Fibroblast of skin of back (primary cell): ENCODE measurements at places on chromosomes 2 and 18.

DNA sequence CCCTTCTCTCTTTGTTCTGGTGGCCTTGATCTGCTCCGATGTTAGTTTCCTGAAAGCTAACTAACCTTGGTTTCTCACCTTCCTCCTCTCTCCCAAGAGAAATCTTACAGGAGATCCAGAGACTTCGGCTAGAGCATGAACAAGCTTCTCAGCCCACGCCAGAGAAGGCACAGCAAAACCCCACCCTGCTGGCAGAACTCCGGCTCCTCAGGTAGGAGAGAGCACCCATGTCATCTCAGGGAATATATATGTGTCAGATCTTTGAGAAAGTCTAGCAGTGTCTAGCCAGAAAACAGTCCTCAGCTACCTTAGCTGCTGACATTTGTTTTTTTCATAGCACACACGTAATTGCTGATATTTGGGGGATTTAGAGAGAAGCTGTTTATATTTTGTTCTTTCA is 148.1 kb downstream of the DTNA start:
- no peak for DNase-seq

DNA sequence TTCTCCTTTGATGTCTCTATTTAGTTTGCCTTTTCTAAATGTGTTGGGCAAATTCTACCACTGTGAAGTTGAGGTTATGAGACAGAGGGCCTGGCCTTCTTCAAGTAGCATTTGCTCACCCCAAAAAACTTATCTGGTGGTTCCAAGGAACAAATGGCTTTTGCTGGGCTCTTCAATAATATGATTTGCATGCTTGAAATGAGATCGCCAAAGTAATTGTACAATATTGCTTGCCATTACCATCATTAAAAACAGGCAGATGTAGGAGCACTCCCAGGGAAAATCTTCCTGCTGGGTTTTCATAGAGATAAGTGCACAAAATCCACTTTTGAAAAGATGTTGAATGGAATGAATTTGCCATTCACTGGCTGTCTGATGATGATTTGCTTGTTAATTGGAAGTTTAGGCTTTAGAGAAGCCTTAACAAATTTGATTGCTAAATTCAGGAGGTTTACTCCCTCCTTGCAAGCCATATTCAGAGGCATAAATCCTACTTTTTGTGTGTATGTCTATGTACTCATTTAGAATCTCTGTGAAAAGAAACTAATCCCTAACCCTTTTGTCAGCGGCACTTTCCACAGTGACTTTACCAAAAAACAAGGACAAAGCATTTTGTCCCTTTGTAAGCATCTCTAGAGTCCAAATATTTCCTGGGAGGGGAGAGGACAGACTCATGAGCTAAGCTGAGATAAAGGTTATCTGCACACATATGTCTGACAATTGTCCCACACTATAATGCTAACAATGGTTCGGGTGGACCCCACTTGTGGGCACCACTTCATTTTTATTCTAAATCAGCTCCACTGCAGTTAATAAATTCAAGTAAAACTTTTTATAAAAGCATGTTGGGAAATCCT is 240.8 kb upstream of the PIK3C3 start:
- DNase-seq, result no peak

DNA sequence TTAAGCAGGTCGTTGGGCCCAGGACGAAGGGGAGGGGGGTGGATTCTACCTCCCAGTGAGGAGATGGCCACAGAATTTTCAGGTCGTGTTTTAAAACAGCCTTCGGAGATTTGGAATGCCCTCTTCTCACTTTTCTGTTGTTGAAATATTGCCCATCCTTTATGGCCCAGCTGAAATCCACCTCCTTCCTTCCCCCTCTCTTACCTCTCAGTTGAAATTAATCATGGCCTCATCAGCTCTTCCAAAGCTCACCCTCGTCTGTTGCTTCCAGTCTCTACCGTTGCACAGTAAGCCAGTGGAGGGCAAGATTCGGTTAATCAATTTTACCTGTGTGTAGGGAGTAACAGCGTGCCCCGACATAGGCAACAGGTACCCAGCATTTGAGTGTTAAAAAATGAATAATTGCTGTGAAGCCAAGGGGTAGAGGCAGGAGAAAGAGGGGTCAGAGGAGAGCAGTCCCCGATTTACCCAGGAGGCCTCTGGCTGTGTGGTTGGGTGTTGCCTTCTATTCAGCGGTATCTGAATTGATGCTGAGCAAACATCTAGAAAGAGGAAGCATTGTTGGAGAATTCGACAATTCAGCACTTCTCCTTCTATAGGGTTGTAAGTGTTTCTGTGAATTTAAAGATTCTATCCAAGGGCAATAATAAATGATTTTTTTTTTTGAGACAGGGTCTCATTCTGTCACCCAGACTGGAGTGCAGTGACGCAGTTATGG is 8.6 kb upstream of the PDIA6 start:
- DNase-seq, result no peak

- DNase-seq, result no peak
Measured at GRCh38 chr18:12532661-12533060, 124.9 kb downstream of the PRELID3A start.

DNA sequence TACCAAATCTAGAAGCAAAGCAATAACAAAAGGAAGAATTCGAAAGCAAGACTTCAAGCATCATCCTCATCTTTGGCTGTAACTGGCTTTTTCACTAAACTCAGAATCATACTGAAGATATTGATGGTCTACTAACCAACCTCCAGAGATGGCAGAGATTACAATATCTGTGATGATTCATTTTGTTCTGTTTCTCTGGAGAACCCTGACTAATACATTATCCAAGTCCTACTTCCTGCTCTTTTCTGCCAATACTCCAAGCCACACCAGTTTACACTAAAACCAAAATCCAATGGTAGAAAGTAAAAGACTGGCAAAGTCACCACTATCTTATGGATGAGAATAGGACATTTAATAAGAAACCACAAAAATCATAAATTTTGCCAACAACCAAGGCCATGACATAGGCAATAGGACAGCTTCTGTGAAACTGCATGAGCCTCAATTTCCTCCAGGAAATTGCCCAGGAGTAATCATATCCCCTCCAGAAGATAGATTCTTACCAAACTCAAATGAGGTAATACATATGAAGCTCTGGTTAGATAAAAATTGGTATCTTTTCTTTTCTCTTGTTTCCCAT is 159.8 kb downstream of the METTL4 start:
- peak; percentile 59 for DNase-seq

- no peak for DNase-seq
Measured at GRCh38 chr2:167115541-167115940, 227.3 kb downstream of the XIRP2 start.

GRCh38 chr18:7173216-7173615 is 55.6 kb upstream of the LAMA1 start:
- no peak for DNase-seq

- no peak for DNase-seq
Measured at GRCh38 chr18:46829531-46829930, 72.7 kb upstream of the ST8SIA5 start.

DNA sequence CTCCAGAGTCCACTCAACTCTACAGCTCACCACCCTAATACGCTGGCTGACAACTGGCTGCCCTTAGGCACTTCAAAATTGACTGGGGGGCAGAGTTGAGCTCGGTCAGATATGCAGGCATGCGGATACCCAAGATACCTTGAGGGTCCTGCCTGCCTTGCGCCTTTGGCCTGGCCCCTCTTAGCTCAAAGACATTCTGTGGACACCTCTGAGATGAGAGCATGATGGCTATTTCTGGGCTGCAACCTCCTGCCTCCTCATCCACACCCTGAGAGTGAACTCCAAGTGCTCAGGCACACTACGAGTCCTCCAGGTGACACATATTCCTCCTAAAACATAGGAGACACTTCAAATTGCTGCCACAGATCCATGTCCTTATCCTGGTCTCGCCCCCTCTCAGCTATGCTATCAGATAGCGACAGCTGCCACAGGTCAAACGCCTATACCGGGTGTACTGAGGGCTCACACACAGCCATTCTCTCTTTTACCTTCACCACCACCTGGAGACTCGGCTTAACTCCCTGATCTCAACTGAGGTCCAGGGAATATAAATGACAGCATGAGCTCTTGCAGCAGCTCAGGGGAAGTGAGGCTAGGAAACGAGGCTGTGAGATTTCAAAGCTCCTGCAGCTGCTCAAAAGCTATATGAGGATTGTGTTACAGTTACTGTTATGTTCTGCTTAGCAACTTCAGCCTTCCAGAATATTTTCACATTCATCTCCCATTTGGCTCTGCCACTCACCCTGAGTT is 60.5 kb upstream of the TEX51 start:
- no peak for DNase-seq

DNA sequence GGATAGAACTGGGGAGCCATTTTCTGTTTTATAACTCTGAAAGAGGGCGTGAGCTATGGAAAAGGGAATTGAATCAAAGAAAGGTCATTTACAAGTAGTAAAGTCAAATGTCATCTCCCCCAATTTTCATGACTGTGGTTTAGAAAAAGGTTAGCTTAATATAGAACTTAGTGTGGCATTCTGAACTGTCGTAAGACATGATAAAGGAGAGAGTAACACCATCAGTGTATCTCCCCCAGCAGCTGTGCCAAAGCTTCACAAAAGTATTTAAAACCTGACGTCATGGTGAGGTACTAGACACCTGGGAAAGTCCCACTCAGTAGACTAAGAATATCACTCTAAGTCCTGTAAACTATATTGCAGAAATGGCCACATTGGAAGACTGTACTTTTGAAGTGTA is 5.8 kb upstream of the IKZF2 start:
- no peak for DNase-seq

DNA sequence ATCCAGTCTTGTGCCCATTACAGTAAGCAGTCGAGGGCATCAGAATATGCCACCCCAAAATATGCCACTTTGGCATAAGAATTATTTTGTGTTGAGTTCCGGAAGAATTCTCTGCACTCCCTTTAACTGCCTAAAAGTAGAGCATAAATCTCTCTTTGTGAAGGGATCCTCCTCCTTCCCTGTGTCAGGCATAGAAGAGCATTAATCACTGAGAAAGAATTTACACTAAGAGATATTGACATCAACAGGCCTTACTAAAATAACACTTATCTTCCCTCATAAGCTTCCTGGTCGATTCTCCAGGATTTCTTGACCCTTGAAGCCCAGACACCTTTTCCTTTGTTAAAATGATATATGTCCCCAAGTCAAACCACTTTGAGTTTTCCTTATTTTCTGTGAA is 27.6 kb upstream of the KYNU start:
- peak; percentile 36 for DNase-seq

GRCh38 chr2:229601396-229601795 is 113.0 kb downstream of the DNER start:
- no peak for DNase-seq

DNA sequence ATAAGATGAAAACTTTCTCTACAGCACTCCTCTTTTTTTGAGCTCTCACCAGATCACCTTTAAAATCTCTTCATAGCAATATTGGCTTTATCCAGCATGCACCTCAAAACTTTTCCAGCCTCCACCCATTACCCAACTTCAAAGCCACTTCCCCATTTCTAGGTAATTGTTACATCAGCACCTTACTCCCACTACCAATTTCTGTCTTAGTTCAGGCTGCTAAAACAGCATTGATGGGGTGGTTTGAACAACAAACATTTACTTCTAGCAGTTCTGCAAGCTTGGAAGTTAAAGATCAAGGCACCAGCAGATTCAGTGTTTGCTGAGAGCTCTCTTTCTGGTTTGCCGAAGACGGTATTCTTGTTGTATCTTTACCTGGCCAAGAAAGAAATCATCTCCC is 114.0 kb upstream of the SLC39A10 start:
- DNase-seq, result no peak

DNA sequence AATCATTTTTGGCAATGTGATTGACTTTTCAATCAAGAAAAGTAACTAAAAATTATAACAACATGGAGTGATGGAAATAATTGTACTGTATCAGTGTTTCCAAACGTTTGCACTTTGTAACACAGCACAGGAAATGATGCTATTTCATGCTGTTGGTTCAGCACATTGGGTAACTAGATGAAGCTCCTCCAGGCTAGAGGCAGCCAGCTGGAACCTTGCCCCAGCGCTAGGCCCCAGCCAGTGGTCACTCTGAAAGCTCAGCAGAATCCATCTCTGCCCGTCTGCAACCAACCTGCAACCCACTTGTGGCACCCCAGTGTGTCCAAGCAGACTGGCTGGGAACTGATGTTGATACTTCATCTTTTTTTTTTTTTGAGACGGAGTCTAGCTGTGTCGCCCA is 15.3 kb downstream of the UNC50 start:
- no peak for DNase-seq

DNA sequence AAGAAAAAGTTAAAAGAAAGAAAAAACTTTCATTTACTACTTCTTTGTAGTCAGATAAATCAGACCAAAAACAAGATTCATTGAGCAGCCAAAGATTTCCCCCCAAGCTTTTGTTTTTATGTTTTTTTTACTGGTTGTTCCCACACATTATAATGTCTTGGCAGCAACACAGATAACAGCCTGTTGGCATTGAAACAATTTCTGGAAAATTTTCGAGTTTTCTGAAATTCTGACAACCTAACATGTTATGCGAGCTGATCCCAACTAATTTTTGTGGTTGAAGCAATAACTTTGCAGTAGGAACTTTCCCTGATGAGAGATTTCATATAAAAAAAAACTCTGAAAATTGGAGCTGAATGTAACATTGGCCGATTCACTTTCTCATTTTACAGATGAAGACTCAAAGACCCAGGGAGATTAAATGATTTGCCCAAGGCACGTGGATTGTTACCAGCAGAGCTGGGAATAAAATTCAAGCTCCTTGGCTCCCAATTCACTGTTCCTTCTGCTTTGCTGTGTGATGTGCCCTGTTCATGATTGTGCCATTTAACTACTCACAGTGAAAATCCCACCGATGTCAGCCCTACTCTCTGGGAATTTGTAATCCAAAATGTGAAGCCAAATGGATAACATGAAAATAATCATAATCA is 167.5 kb downstream of the GRB14 start:
- DNase-seq, result no peak

DNA sequence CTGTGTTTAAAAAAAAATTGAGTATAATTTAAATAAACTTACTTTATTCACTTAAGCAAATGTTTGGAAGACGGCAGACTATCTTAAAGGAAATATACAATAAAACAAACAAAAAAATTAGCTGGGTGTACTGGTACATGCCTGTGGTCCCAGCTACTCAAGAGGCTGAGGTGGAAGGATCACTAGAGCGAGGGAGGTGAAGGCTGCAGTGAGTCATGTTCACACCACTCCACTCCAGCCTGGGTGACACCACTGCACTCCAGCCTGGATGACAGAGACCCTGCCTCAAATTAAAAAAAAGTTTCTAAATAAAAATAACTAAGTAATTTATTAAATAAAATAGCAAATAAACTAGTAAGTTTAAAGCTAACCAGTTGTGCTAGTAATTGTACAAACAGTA is 7.5 kb downstream of the PUM2 start:
- DNase-seq, result peak; percentile 32

GRCh38 chr2:177665948-177666347 is 273.4 kb downstream of the AGPS start:
- no peak for DNase-seq

- no peak for DNase-seq
Measured at GRCh38 chr2:190182071-190182524, 119.6 kb upstream of the MSTN start.
